Umbilical cord (tissue), 2 donors: ENCODE measurements at places on chromosomes 11 and 22. TPM values are rescaled to one million over a fixed set of nuclear protein-coding genes. Genes with fewer than 3 reads are reported as not detected.

DNA sequence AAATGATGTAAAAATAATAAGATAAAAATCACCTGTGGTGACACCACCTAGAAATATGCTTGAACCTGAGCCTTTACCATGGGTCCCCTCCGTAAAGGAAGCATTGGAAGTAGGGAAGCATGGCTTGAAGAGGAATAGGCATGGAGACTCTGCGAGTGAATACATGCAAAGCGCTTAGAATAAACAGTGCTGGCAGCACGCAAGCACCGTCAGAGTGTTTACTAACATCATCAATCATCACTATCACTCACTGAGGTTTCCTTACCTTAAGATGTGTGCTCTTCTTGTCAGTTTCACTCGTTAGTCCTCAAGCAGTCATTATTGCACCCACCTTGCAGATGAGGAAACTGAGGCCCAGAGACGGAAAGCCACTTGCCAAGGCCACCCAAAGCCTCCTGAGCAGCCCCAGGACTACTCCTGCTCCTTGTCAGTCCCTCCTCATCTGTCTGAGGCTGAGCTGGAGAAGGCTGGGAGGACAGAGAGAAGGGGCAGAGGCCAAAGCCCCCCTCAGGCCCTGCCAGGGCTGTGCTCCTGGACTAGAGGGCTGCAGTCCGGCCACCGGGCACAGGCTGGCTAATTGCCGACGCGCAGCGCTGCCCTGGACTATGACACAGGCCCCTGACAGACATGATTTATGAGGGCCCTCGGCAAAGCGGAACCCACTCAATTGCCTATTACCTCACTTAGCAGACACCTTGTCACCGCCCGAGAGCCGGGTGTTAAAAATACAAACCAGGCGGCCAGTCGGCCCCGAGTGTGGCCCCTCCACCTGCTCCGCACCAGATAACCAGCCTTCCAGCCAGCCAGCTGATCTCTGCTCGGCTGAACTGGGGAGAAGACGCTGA lies 168.9 kb downstream of the MN1 start:
- DNase-seq: no peak

The PNPLA3 gene
- total RNA-seq: 0.48 TPM

DNA sequence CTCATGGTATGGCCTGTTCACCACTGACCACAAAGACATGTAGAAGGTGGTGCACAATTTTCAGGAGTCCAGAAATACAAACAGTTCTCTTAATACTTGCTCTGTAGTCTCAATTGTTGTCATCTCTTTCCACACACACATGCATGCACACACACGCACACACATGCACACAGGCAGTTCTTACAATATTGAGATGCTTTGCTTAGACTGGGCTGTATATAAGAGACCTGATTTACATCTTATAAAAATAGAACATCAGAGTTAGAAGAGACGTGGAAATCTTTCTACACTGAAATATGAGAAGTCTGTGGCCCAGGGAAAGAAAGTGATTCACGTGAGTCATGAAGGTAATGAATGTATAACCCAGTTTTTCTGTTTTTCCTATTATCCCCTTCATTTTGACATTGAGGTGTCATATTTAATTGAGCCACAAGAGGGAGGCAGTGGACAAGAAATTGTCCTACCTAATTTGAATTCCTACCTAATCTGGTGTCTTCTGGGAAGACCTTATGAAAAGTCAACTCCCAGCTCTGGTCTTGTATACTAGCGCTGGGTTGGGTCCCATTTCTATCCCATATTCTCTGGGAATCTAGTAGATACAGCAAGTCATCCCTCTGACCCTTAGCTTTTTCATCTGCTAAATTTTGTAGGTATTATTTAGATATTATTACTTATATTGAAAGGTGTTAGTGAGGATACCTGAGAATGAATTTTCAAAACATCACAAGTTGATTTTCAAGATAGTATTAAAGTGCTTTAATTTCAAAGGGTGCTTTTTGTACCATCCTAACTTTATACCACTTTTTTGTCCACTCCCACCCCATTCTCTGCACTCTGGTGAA lies 14.9 kb upstream of the MS4A4A start:
- peak; percentile 33 for DNase-seq

GRCh38 chr22:48297296-48297695 lies 1530.4 kb downstream of the BRD1 start:
- no peak for DNase-seq

The TBX10 gene
- total RNA-seq: not detected

DNA sequence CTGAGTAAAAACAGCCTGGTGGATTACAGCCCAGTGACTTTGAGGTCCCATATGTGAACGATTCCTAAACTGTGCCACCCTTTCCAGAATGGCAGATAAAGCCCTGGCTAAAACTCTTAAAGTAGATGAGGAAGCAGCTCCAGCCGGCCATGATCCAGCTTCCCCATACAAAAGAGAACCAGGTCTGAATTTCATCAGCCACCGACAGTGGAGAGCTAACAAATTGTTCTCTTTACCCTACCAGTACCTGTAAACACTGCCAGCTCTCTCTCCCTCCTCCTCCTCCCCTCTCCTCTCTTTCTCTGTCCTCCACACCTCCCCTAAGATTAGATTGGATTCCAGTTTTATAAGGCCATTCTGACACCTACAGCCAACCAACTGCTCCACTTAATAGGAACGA lies 176.9 kb downstream of the DSCAML1 start:
- no peak for DNase-seq

- no peak for DNase-seq
Measured at GRCh38 chr11:18776324-18776723, 15.3 kb downstream of the PTPN5 start.

- no peak for DNase-seq
Measured at GRCh38 chr11:85027346-85027745, 599.8 kb downstream of the DLG2 start.

- no peak for DNase-seq
Measured at GRCh38 chr22:32777987-32778386, 23.5 kb upstream of the TIMP3 start.

The OTOG gene
- 0.48 TPM for total RNA-seq
